ENCODE measurements at places on chromosomes 13 and 19. TPM values are rescaled to one million over a fixed set of nuclear protein-coding genes. Genes with fewer than 3 reads are reported as not detected.

The PROZ gene
- total RNA-seq, result not detected

The LILRB4 gene
- not detected for total RNA-seq

The RETN gene
- not detected for total RNA-seq

The IFI30 gene
- 29.0 TPM for total RNA-seq

The DNAAF3 gene
- total RNA-seq, result under 0.01 TPM

DNA sequence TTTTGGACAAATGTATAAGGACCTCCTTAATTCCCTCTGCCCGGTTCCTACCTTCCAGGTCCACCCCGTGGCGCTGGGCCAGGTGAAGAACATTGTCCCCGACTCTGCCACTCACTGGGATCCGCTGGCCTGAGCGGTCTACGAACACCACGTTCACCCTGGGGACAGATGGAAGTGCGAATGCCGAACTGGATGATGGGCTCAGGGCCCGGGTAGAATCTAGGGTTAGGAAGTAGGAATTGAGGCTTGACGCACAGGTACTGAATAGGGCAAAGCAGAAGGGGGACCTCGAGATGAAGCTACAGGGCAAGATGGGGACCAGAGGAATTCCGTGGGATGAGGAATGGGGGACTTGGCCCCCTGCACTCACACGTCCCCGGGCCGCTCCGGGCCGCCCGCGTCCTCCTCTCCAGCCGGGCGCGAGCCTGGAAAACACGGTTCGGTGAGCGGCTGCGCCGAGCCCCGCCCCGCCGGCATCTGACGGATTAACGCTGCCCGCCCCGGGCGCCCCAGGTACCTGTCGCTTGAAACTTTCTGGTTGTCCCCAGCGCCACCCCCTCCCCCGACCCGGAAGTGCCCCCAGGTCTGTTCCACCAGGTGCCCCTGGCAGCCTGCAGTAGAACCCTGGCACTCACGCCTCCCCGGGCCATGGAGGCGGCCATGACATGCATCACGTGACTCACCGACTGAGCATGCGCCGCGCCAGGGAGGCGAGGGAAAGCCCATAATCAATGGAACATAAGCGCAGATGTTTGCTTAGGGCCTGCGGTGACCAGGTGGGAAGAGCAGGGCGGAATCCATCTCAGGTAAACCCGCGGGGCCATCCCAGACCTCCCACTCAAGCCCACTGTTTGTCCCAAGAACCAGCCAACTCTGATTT is at the start of gene FDX2:
FDX2 (minus strand) TSS at position 681 of the 880 bp plus-strand sequence; CDS start at position 662, 19 bp downstream.
- DNase-seq, result peak; percentile 74

DNA sequence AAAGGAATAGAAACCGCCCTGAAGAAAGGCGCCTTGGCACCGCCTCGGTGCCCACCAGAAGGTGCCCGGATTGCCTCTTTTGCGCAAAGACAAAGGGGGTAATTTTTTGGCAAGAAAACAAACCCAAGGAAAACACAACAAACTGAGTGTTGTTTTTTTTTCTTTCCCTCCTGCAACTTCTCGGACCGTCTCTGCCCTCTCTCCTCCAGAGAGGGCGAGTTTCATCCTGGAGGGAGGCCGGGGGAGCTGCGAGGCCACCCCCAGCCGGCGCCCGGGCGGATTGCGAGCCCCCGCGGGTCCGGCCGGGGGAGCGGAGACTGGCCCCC is 2.3 kb downstream of the ZNF536 start:
- no peak for DNase-seq

DNA sequence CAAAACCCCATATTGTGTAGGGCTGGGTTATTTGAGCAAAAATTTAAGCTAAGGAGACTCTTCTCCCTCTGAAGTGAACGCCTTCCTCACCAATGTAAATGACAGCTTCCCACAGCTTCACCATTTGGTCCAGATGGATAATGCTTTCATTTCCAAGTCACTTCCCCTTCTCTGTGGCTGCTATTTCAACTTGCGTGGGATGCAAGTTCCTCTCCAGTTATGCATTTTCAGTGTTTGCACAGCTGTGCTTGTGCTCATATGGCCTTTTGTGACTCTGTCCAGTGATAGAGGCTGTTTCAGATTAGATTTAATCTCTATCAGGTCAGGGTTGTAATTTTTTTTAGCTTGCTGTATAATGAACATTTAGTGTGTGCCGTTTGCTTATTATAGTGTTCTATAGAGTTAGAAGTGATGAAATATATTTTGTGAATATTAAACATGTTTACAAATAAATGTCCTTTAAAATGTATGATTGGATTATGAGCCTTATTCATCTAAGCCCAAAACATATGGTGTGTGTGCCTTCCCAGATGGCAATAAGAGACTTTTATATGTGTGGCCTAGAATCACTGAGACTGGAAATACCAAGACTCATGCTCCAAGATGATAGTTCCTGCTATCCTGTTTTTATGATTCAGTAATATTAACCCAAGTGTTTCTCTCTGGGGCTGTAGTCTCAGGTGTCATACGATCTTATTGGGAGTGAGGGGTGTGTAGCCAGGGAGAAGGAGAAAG is 86.6 kb downstream of the TNFRSF19 start:
- DNase-seq, result peak; percentile 90

GRCh38 chr13:114268344-114269280 is 12.8 kb upstream of the UPF3A start:
- DNase-seq, result no peak

- DNase-seq, result no peak
These were observed 65.7 kb upstream of the IL17D start for GRCh38 chr13:20637811-20638210.

GRCh38 chr19:682678-683320 is 6.6 kb downstream of the FSTL3 start:
- no peak for DNase-seq

GRCh38 chr19:16532440-16533234 is 9.6 kb downstream of the CHERP start:
- no peak for DNase-seq

GRCh38 chr19:35120492-35120891 is 4.9 kb downstream of the FXYD3 start:
- peak; percentile 62 for DNase-seq

DNA sequence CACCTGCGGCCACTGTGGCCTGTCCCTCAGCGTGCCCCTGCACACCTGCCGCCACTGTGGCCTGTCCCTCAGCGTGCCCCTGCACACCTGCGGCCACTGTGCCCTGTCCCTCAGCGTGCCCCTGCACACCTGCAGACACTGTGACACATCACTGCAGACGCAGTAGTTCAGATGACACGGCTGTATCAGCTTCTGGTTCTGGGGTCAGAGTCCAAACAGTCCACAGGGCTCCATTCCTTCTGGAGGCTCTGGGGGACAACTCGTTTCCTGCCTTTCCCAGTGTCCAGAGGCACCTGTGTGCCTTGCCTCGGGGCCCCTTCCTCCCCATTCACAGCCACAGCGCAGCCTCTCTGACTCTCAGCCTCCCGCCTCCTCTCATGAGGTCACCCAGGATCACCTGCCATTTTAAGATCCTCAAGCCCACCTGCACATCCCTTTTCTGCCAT is 5.5 kb downstream of the SF3A2 start:
- DNase-seq, result no peak

DNA sequence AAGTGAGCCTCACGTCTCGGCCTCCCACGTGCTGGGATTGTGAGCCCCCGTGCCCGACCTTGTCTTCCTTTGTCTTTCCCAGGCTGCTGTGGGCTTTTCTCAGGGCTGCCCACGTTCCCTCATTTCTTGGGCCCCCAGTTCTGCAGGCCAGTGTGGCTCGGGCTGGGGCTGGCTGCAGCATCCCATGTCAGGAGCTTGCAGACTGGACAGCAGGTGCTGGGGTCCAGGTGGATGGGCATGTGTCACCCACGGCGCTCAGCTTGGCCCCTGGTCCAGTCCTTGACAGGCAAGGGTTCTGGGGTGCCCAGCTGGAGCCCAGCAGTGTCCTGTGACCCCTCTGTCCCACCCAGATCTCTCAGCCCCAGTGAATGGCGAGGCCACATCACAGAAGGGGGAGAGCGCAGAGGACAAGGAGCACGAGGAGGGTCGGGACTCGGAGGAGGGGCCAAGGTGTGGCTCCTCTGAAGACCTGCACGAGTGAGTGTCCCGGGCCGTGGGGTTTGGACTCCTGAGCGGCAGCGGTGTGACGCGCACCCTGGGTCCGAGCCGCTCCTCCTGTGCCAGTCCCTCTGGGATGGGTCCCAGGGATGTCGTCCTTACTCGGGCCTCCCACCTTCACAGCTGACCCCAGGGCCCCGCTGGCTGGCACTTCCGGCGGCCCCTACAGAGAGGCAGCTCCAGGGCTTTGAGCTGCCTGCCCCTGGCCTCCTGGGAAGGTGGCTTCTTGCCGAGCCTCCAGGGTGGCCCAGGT is 17.3 kb downstream of the PLIN4 start:
- DNase-seq, result no peak
